ENCODE measurements at places on chromosomes 3 and 15.
A peak's percentile ranks its signal among the peaks of the same experiment; 100 is the strongest.

GRCh38 chr15:93719921-93720351 is 511.4 kb upstream of the MCTP2 start:
- no peak for DNase-seq

GRCh38 chr15:55739641-55740040 is 3.3 kb downstream of the PRTG start:
- DNase-seq, result no peak

DNA sequence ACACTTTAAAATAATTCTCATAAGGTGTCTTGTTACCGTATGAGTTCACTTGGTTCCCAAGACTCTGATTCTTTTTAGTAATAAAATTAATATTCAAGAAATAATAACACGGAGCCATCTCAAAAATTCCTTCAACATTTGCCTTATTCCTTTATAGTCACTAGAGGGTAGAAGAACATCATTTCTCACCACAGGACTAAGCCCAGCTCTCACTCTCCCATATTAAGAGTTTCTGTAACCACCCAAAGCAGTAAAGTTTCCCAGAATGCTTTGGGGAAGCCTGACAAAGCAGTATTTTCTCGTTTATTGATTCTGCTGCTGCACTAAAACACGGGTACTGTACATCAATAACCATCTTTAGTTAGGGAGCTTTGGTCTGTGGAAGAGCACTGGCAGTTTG is 114.9 kb downstream of the MCTP2 start:
- peak; percentile 44 for DNase-seq

DNA sequence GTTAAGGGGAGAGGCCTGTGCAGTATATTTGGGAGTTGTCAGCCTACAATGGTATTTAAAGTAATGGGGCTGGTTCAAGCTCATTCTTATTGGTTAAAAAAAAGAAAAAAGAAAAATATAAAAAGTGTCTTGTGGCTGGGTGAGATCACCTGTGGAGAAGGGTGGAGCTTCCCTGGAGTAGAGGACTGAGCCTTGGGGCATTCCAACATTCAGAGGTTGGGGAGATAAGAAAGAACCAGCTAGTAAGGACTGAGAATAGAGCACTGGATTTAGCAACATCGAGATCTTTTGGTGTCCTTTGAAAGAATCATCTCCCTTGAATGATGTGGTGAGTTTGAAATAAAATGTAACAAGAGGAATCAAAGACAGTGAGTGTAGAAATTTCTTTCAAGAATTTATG is 5.2 kb downstream of the SLC49A4 start:
- no peak for DNase-seq

GRCh38 chr3:170869645-170870593 is at the start of gene RPL22L1:
Gene RPL22L1, minus strand, starts transcription at chr3:170870195. Its CDS starts 28 bp downstream, at chr3:170870167.
- DNase-seq, result no peak

DNA sequence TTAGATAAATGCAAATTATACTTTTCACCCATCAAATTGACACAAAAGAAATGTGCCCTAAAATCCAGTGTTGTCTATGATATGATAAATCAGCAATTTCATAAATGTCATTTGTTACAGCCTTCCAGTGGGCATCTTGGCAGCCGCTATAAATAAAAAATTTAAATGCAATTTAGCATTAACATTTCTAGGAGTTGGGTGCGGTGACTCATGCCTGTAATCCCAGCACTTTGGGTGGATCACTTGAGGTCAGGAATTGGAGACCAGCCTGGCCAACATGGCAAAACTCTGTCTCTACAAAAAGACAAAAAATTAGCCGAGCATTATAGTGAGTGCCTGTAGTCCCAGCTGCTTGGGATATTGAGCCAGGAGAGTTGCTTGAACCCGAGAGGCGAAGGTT is 65.9 kb upstream of the POMGNT2 start:
- DNase-seq, result no peak

GRCh38 chr15:65423976-65424679 is 1.4 kb upstream of the IGDCC4 start:
- DNase-seq, result no peak

DNA sequence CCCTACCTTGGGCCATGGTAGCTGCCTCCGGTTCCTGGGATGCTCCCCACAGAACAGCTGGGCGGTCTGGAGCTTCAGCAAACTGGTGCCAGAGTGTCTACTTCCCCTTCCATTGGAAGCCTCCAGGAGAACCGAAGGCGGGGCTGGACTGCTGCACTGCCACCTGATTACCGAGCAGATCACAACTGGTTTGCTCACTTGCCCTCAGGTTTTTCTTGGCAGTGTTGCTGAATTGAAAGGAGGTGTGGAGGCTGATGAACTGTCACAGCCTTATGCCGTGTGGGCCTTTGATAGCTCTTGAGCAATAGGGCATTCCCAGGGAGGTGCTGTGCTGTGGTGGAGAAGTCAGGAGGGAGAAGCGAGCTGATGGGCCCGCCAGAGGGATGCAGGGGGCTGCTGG is at the start of gene TGM5:
Gene TGM5 (minus strand): TSS at position 95 of the 400 bp plus-strand sequence. CDS start 79 bp downstream, at position 16.
- DNase-seq, result no peak

DNA sequence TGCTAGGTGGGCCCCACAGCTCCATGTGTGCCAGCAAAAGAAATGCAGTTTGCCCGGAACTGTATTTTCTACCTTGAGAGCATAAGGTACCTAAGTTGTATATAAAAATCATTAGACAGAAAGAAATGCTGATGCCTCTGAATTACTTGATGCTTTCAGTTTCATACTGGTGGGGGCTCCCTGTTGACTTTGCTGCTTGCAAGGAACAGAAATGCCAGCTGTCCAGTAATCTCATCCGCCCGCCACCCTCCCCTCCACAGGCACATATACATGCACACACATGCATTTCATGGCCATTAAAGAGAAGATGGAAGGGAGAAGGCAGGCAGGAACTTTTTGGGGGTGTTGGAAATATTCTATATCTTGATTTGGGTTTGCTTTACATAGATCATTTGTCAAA is 38.4 kb downstream of the LIMD1 start:
- no peak for DNase-seq

- DNase-seq, result no peak
These were observed 240.7 kb downstream of the CHST2 start for GRCh38 chr3:143360244-143360643.

DNA sequence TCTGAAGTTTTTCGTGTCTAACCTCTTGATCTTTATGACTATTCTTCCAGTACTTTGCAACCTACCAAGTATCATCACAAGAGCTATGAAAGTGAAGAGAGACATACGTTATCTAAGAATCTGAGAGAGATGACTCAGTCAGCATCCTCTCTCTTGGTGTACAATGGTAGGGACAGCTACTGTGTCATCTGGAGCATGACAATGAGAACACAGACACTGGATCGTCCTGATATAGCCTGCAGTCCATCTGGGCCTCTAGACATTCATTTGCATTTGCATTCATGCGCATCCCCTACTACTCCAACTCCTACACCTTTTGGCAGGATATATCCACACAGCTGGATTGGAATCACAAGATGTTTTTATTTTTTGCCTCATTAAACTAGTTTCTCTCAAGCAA is 115.2 kb downstream of the PEX5L start:
- DNase-seq, result no peak

DNA sequence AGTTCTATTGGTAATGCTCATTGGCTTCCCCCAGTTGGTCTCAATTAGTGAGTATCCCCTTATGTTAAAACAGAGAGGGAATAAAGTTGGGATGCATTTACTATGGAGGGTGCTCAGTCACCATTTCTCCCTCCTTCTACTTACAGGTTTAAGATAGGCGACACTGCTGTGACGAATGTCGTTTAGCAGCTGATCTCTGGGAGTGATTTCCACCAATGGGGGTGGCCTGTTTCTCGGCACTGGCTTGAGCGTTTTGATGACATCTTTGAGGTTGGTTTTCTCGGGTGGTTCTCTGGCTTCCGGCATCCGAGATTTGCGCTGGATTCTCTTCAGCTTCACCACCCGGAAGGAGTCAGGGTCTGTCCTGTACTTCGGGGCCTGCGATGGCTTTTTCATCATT is 3.8 kb downstream of the LMOD3 start:
- no peak for DNase-seq

DNA sequence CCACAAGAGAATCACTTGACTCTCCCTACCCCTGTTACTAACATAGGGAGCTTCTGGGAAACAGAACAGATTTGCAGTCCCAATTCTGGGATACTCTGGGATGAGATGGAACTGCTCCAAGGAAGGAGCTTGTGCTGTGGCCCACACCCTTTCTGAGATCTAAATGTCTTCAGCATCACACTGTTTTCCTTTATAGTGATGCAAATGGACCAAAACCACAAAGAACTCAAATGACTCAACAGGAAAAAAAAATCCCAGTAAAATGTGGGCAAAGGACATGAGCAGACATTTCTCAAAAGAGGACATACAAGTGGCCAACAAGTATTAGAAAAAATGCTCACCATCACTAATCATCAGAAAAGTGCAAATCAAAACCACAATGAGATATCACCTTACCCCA is 155.6 kb downstream of the NECTIN3 start:
- no peak for DNase-seq

GRCh38 chr3:39903253-39903652 is 93.8 kb downstream of the MYRIP start:
- DNase-seq, result peak; percentile 29

- DNase-seq, result no peak
These were observed 123.6 kb upstream of the CD96 start for GRCh38 chr3:111418391-111418790.

Measured in NCI-H1092 treated with DMSO at 0.1 percent for 48 hours (cell line).